ENCODE measurements at places on chromosomes 2 and 18. TPM values are rescaled to one million over a fixed set of nuclear protein-coding genes. Genes with fewer than 3 reads are reported as not detected.

GORASP2 gene
- total RNA-seq: 34.0 TPM

XIRP2 gene
- total RNA-seq: under 0.01 TPM

ACOXL gene
- total RNA-seq: not detected

SERPINB3 gene
- not detected for total RNA-seq

KLHL41 gene
- 0.15 TPM for total RNA-seq

DNAJC5G gene
- total RNA-seq: not detected

ITGA6 gene
- 2.8 TPM for total RNA-seq

APCDD1 gene
- 0.15 TPM for total RNA-seq

COL5A2 gene
- 220 TPM for total RNA-seq

B3GNT7 gene
- not detected for total RNA-seq

NR4A2 gene
- total RNA-seq: not detected

INHBB gene
- total RNA-seq: 0.08 TPM

MAL gene
- not detected for total RNA-seq

ALLC gene
- total RNA-seq: not detected

IMP4 gene
- 176 TPM for total RNA-seq

MROH2A gene
- 0.15 TPM for total RNA-seq

PASK gene
- total RNA-seq: 9.9 TPM

TWIST2 gene
- total RNA-seq: 171 TPM

SRSF7 gene
- total RNA-seq: 149 TPM

ALMS1 gene
- 4.7 TPM for total RNA-seq

TTC39C gene
- total RNA-seq: 15.7 TPM

MC2R gene
- total RNA-seq: not detected

ASPRV1 gene
- 0.12 TPM for total RNA-seq

DNER gene
- total RNA-seq: 0.60 TPM

ACKR3 gene
- total RNA-seq: 45.9 TPM
